Lung microvascular endothelial cell (primary cell): ENCODE measurements at places on chromosomes 3 and 15. TPM values are rescaled to one million over a fixed set of nuclear protein-coding genes. Genes with fewer than 3 reads are reported as not detected.

- DNase-seq = no peak
Observed at GRCh38 chr3:174318181-174318580, 541.0 kb upstream of the NAALADL2 start.

DNA sequence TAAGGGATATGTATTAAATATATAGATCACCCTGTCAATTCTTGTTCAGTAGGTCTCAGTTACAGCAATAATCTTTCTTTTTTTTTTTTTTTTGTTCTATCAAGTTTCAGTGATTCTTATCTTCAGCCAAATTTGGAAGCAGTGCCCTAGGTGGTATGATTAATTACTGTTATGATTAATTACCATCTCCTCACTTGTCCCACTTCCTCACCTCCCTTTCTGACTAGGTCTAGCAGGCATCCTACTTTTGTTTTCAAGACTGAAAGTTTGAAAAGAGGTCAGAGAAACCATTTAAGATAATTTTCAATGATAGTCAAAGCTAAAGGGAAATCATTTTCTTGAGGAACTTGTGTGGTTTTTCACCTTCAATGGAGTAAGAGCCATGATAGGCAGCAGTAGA is 144.0 kb upstream of the CNTN4 start:
- DNase-seq = no peak

DNA sequence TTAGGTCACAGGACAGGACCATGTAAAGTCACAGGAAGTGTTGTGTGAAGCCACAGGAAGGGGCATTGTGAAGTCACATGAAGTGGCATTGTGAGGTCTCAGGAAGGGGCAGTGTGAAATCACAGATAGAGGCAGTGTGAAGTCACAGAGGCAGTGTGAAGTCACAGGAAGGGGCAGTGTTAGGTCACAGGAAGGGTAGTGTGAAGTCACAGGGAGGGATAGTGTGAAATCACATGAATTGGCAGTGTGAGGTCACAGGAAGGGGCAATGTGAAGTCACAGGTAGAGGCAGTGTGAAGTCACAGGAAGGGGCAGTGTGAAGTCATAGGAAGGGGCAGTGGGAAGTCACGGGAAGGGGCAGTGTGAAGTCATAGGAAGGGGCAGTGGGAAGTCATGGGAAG is 37.9 kb downstream of the GASK1A start:
- DNase-seq = no peak

Gene SEMA3F
- 8.3 and 16.1 TPM in 2 replicates for total RNA-seq

Gene CORO2B
- 0.20 and 1.3 TPM in 2 replicates for total RNA-seq
